ENCODE measurements at places on chromosomes 1 and 21.

GRCh38 chr1:42162181-42162580 lies 2.4 kb downstream of the GUCA2A start:
- no peak for DNase-seq

- no peak for DNase-seq
These were observed 37.3 kb downstream of the PTAFR start for GRCh38 chr1:28139025-28139712.

- DNase-seq: no peak
These were observed 178.2 kb upstream of the SGIP1 start for GRCh38 chr1:66355756-66356155.

DNA sequence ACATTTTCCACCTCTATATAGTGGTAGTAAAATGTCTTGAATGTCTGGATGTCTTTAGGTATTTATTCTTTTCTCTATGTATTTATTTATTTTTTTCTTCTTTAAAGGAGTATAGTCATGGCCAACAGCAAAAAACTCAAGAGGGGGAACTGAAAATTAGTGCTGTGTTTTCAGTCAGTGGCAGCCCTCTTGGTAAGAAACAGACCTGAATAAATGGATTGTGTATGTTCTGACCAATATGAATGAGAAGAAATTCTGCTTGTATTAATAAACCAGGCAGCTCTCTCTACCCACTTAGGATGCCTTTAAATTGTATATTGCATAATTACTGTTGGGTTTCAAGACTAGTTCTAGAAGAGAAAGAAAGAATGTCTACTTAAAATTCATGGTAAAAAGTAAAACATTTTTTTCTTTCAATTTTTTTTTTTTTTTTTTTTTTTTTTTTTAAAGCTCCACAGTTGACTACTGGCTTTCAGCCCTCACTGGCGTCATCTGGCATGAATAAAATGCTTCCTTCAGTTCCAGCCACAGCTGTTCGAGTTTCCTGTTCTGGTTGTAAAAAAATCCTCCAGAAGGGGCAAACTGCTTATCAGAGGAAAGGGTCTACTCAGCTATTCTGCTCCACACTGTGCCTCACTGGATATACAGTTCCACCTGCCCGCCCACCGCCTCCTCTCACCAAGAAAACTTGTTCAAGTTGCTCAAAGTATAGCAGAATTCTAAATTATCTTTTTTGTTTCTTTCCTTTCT lies 101.6 kb downstream of the ZMYM4 start:
- no peak for DNase-seq

DNA sequence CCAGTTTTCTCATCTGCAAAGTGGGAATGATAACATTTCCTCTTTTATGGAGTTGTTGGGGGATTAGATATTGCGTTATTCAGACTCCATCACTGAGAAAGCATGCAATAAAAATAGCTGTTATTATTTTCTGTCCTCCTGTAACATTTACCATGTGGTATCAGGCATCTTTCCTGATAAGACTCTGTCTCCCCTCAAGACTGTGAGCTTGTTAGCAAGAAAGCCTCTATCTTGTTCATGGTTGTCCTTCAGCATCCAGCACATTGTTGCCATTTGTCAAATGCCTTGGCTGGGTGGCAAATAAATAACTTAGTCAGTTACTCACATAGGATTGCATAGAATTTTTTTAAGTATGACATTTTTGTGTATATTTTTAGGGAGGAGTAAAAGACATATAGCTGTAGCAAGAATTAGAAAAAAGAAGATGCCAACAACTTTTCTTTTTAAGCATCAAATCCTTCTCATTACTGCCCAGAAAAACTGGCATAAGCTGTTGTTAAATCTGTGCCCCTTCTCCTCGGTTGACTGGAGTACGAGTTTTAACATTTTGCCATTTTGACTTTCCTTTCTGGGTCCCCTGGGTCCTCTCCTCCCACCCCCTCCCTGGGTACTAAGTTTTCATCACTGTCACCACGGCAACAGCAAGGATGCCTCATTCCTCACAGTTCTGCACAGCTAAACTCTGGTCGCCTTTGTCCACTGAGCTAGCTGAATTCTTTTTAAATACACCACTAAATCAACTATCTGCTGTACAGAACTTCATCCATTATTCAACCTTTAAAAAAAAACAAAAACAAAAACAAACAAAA lies 1.0 kb upstream of the JAM2 start:
- no peak for DNase-seq

GRCh38 chr1:182484531-182485257 lies 34.7 kb downstream of the RGSL1 start:
- DNase-seq: no peak

- DNase-seq: no peak
These were observed 142.9 kb upstream of the ATP1B1 start for GRCh38 chr1:168963601-168964000.

GRCh38 chr1:179366093-179366800 lies 476 bp downstream of the AXDND1 start:
- no peak for DNase-seq

- DNase-seq: no peak
These were observed 774 bp upstream of the ANGPTL7 start for GRCh38 chr1:11188381-11188780.

DNA sequence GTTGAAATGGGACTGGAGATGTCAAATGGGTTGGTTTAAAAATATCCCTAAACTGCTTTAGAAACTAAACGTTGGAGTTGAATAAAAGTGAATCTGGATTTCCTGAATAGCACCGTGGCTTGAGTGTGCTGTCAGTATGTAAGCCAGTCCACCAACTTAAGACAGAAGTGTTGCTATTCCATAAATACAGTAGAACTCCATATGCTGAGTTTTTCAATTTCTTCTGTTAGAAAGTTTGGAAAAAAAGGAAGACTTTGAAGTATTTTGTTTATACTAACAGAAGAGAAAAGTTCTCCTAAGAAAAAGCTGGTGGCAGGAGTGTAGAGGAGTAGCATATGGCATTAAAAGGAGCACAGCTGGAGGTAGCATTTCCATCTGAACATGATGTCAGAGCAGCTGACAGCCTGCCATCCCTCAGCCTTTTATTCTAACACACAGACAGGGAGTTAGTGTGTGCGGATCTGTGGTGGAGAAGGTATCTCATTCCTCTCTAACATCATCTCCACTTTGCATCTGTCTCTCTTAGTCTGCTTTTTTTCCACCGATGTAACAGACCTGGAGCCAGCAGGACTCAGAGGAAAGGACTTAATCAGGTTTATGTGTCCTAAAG lies at the start of gene ZBTB18:
ZBTB18 (plus strand) TSS at position 449 of the 610 bp plus-strand sequence; CDS start at position 598, 149 bp downstream.
- no peak for DNase-seq

GRCh38 chr1:42657981-42658876 lies at the start of gene PPIH:
TSS of gene PPIH (plus strand) at chr1:42658423. CDS start at chr1:42658447, 24 bp downstream.
- DNase-seq: peak; percentile 89

DNA sequence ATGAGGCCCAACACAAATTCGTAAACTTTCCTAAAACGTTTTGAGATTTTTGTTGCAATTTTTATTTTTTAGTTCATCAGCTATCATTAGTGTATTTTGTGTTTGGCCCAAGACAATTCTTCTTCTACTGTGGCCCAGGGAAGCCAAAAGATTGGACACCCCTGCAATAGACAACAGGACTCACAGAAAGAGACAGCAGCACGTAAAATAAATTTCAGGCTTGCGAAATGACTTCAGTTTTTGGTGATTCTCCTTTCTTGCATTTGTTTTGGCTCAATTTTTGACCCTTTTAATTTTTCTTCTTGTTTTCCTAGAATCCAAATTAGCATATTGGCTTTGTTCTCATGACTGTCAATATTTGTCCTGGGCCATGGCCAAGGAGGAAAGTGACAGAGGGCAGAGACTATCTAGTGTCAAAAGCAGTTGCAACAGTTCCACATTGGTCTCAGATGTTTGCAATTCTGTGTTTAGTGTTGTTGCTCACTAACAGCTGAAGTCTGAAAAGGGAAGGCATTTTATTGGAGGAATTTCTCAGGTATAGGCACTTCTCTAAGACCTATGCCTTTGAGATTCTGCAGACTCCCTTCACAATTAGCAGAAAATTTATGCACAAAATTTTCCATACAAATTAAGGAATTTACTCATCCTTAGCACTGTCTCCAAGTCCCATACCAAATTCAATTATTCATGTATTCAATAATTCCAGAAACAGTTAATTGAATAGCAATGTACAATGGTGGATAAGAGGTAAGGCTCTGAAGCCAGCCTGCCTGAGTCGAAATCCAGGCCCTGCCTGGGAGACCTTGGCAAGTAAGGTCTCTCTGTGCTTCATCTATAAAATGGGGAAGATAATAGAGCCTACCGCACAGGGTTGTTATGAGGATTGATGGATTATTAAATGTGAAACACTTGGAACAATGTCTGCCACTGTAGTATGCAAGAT lies 160.9 kb upstream of the IVNS1ABP start:
- no peak for DNase-seq

GRCh38 chr1:117641536-117641935 lies 35.7 kb downstream of the TENT5C start:
- no peak for DNase-seq

DNA sequence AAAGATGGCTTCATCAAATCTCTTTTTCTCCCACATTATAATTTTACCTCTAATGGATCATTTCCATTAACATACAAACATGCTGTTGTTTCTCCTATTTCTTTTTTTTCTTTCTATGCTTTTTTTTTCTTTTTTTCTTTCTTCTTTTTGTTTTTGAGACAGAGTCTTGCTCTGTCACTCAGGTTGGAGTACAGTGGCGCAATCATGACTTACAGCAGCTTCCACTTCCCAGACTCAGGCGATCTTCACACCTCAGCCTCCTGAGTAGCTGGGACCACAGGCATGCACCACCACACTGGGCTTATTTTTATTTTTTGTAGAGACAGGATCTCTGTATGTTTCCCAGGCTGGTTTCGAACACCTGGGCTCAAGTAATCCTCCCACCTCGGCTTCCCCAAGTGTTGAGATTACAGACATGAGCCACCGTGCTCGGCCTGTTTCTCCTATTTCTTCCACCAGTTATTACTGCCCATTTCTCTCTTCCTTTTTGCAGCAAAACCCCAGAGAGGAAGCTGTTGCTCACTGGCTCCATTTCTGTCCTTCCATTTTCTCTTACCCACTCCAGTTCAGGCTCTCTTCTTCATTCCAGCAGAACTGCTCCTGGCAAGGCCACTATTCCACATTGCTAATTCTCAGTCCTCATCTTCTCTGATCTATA lies 32.1 kb upstream of the OPRD1 start:
- DNase-seq: no peak

DNA sequence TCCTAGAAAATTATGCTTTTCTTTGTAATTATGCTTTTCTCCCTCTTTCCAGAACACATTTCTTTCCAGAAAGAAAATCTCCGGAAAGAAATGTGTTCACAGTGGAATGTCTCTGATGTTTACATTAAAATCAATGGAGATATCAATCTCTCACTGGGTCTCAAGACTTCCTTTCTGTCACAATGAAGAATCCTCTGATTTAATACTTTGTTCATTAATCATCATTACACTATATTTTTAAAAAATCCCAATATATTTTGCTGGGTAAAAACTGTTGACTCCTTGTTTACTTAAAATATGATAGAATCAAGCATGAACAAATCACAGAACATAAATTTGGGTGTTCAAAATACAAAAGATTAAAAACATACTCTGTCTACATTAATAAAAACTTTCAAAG lies 26.3 kb upstream of the TGFBR3 start:
- no peak for DNase-seq
